ENCODE measurements at places on chromosomes 2 and 18. TPM values are rescaled to one million over a fixed set of nuclear protein-coding genes. Genes with fewer than 3 reads are reported as not detected.

GRCh38 chr2:151983221-151983620, 115.6 kb downstream of the CACNB4 start:
- no peak for DNase-seq

- DNase-seq: no peak
Observed at GRCh38 chr18:28151434-28151833, 25.5 kb downstream of the CDH2 start.

DNA sequence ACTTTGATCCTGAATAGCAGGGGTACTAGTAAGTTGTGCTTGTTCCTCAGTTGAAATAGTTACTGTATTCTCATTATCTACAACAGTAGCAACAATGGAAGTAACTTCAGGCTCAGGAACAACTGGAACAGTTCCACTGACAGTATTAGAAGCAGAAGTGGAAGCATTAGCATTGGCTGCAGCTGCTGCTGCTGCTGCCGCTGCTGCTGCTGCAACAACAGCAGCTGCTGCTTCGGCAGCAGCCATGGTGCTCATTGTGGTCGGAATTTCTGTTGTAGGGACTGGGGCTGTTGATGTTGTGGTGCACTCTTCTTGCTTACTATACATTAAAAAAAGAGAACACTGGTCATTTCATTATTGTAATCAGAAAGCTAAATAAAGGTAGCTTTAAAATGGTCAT, 40.8 kb downstream of the PRPF40A start:
- no peak for DNase-seq

GRCh38 chr2:113685471-113685870, 58.4 kb downstream of the RABL2A start:
- DNase-seq: no peak

Gene SH3BP4
- polyA plus RNA-seq: 32.8 TPM

Gene LRRTM4
- polyA plus RNA-seq: 2.7 TPM

Gene PIEZO2
- polyA plus RNA-seq: 224 TPM

Gene XDH
- 0.17 TPM for polyA plus RNA-seq

Measured in left lung (tissue), 14 donors.